ENCODE measurements at places on chromosomes 4 and X.

- DNase-seq = no peak
Observed at GRCh38 chr4:24639714-24640113, 55.4 kb upstream of the DHX15 start.

DNA sequence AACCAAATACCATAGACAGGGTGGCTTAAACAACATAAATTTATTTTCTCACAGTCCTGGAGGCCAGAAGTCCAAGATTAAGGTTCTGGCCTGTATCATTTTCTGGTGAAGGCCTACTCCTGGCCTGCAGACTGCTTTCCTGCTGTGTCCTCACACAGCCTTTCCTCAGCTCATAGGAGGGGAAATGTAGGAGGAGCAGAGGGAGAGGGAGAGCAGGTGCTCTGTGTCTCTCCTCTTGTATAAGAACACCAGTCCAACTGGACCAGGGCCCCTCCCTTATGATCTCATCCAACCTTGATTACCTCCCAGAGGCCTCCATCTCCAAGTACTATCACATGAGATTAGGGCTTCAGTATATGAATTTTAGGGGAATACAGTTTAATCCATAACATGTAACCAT is 34.3 kb downstream of the RAPGEF2 start:
- no peak for DNase-seq

- DNase-seq = no peak
Observed at GRCh38 chrX:43743100-43743822, 87.2 kb downstream of the MAOA start.

DNA sequence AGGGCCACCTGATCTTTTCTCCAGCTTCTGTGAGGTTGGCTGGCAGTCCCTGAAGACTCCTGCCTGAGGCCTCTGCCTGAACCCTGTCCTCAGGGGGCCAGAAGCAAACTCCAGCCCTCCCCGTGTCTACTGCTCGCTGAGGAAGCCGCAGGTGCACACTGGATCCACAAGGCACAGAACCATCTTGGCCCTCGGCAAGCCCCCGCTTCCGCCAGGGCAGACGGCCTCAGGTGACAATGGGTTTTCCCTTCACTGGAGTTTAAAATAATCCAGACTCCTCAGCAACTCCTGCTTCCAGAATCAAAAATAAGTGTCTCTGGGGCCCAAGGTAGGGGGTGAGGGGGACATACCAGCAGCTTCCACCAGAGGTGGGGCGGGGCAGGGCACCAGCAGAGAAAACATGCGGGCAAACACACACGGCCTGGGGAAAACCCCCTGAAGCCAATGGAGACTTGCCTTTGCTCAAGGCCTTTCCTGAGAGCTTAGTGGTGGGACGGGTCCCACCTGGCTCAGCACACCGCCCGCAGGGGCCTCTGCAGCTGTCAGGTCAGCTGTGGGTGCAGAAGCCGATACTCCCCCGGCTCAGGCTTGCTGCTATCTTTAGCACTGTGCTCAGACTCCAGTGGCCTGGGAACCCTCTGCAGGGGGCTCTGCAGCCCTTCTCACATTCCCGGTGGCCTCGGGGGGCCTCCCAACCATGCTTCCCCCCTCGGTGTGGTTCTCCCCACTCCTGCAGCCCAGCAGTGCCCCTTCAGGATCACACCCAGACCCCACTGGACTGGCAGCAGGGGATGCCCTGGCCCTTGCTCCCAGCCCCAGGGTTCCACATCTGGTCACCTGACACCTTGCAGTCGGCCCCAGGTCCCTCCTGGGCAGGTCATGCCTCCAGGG is 1.9 kb downstream of the MYL5 start:
- DNase-seq = no peak

DNA sequence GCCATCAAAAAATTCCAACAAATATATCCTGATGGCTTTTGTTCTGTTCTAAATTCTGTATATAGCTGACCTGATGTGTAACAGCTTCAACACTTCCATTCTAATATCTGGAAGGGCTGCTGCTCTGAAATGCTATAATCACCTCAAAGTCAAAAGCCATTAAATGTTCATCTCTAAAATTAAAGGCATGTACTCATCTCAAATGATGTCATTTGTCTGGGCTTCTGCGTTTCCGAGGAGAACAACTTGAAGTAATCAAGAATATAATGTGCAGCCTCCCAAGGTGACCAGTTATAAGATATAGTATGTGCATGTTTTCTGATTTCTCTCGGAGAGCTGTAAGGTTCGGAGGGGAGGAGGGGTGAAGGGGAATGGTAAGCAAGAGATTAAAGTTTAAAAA is 237.6 kb downstream of the SCFD2 start:
- no peak for DNase-seq

- DNase-seq = no peak
Observed at GRCh38 chr4:80072228-80072743, 743 bp downstream of the ANTXR2 start.

GRCh38 chr4:38857354-38858096 is 908 bp upstream of the TLR6 start:
- peak; percentile 80 for DNase-seq

DNA sequence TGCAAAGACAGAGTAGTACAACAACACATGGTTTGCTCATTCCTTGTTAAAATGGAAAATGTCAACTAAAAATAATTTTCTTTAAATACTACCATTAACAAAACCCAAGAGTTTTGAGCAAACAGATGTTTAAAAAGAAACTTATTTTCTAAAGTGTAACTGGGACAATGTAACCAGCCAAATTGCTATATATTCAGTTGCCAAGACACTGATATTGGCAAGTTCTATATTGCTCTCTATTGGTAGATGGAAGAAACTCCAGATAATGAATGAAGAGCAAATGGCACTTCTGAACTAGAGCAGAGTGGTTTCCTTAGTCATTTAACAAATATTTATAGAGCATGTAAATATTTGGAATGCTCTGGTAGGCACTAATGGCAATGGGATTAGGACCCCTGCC is 966.2 kb downstream of the RPA4 start:
- no peak for DNase-seq

- no peak for DNase-seq
Observed at GRCh38 chr4:138308356-138308755, 66.2 kb upstream of the SLC7A11 start.

Data from HS-5 (cell line).